Osteoblast (primary cell): ENCODE measurements at places on chromosomes 7 and 10. TPM values are rescaled to one million over a fixed set of nuclear protein-coding genes. Genes with fewer than 3 reads are reported as not detected.

DNA sequence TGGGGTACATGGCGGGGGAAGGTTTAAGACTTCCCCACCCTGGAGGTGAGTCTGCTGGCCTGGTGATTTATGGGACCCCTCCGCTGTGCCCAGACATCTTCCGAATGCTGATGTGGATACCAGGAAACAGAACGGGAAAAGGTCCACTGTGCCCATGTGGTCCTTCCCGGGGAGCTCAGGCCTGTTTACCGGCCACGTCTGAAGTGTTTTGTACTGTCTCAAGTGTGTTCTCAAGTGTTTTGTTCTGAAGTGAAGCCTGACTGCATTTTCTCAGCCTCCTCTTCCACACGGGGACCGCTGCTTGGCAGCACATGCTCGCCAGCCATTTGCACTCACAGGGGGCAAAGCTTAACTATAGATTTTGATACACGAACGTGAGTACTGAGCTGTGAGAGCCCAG, 127.2 kb downstream of the TEX36 start:
- no peak for DNase-seq

- no peak for DNase-seq
Observed at GRCh38 chr10:124708246-124708779, 35.9 kb downstream of the FAM53B start.

Gene SEMA3C
- total RNA-seq = 388 and 421 TPM in 2 replicates

DNA sequence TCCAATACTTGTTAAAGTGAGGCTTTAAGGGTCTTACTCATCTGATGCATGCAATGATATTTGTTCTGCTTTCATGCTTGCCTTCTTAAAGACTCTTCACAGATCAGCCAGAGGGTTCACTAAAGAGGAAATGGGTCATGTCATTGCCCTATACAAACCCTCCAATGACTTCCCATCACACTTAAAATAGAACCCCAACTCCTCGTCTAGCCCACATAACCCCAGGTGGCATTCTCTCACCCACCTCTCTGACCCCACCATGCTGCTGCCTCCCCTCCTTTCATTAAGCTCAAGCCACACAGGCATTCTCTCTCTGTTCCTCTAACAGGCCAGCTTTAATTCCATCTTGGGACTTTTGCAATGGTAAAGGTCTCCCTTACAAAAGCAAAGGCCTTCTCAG, 253.6 kb downstream of the GRID1 start:
- no peak for DNase-seq

DNA sequence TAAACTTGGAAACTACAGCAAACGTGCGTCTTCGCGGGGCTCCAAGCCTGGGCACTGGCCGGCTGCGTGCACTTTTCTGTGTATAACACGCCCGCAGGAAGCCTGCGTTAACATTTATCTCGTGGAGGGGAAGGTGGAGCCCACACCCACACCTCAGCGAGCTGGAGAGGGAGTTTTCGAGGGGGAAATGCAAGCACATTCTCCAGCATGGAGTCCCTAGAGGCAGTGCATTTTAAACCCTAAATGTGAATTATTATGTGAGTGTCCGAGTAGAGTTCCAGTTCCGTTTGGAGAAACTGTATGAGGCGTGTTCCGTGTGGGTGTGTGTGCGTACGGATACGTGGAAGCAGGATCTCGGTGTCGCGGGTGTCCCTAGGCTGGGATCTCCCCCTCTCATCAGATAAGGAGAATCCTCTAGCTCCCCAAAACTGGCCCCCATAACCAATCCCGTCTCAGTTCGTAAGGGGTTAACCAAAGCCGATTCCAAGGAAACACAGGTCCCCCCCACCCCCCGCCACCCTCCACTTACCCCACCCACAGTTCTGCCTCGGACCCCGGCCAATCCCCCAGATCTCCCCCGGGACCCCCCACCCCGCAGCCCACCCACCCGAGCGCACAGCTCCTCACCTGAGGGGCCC, 403 bp downstream of the CDK6 start:
- DNase-seq = peak; percentile 85
